CD14-positive monocyte (primary cell): ENCODE measurements at places on chromosomes 7 and 10. TPM values are rescaled to one million over a fixed set of nuclear protein-coding genes. Genes with fewer than 3 reads are reported as not detected.
A peak's percentile ranks its signal among the peaks of the same experiment; 100 is the strongest.

PNLIPRP3 gene
- not detected for polyA plus RNA-seq

UNC5B gene
- not detected for polyA plus RNA-seq

DNA sequence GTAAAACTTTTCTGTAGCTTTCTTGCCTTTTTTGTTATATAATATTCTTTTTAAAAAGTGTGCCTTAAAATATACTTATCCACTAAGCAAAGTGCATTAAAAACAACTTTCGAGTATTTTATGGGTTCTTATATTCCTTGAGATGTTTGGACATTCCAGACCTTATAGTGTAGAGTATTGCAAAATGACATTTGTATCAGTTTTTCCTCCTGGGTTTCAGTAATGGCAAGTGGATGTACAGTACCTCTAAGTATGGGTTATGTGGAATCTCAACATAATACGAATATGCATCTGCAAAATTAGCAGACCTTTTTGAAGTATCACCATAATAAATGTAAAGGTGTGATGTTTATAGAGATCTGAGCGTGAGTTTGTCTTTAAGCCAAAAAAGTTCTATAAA is 2.7 kb downstream of the CDK13 start:
- DNase-seq = no peak

DNA sequence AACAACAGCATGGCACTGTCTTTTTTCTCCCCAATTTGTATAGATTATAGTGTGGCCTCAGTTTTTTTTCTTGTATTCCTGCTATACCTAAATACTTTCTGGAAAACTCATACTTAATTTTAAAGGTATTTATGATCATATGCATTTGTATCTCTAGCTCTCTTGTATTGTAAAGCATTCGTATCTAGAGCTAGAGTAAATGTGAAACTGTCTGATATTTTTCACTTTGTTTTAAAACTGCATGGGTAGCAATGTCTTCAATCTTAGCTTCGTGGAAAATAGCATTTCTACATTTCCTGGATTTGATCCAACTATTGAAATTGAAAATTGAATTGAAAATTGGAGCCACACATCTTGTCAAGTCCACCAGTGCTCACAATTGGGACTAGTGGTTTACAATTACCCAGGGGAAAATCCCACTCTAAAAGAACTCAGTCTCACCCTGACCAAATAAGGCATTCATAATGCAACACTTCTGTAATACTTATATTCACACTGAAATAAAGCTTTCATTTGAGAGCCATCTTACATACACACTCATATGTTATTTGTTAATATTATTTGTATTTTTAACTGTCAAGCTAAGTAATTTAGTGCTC is 51.3 kb upstream of the KLF6 start:
- no peak for DNase-seq

NEUROG3 gene
- not detected for polyA plus RNA-seq

DNA sequence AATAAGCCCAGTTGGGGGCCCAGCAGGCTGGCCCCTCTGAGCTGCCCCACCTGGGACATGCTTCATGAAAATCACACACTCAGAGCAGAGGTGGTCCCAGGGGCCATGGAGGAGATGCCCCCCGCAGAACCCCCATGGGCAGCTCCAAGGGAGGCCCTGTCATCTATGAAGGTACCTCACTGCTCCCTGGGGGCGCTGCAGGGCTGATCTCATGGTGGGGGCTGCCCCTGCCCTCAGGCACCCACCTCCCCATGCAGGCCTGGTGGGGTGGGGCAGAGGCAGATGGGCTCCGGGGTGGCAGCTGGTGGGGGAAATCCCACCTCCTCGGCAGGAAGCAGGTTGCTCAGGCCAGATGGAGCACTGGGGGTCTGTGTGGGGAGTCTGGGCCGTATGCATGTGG is 60.5 kb downstream of the YKT6 start:
- no peak for DNase-seq

GRCh38 chr7:158751751-158752150 is 47.1 kb upstream of the NCAPG2 start:
- DNase-seq = no peak

NYAP1 gene
- polyA plus RNA-seq = not detected in 2 replicates

CALML5 gene
- polyA plus RNA-seq = not detected in 2 replicates

- no peak for DNase-seq
Observed at GRCh38 chr7:50648076-50648475, 82.9 kb upstream of the DDC start.

ELMO1 gene
- polyA plus RNA-seq = 32.5 and 50.2 TPM in 2 replicates

DNA sequence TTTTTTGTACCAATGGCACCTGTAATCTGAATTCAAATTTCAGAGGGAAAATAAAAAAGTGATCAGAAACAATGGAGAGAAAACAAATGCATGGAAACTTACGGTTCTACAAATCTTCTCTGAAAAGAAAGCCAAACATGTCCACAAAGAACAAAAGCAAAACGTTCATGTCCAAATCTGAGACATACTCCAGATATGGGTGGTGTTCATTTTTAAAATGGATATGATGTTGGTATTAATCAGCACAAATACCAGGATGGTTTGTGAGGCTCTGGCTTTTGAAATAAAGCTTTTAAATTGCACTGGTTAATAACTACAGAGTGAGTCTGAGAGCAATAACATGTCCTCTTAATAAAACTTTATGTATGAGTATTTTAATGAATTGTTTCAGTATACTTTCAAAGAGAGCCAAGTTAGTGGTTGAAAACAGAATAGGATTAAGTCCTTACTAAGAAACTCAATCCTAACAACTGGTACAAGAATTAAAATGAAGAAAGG is 366.4 kb downstream of the INHBA start:
- no peak for DNase-seq

PODXL gene
- polyA plus RNA-seq = not detected

DNA sequence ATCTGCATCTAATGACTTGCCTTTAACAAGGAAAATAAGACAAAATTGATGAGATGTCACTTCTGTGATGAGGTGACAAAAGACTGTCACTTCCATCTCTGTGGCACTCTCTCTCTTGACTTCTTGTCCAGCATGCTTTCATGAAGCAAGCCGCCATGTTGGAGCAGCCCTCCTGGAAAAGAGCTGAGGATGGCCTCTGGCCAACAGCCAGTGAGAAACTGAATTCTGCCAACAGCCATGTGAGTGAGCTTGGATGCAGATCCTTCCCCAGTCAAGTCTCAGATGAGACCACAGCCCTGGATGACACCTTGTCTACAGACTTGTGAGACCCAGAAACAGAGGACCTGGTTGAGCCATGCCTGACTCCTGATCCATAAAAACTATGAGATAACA is 412.6 kb upstream of the SHH start:
- no peak for DNase-seq

GRCh38 chr10:5151076-5151475 is 33.9 kb downstream of the AKR1C8 start:
- no peak for DNase-seq

GRCh38 chr7:69177941-69178494 is 420.3 kb upstream of the AUTS2 start:
- DNase-seq = no peak

TBL2 gene
- 40.1 TPM for polyA plus RNA-seq

APBB1IP gene
- 45.4 TPM for polyA plus RNA-seq

DNA sequence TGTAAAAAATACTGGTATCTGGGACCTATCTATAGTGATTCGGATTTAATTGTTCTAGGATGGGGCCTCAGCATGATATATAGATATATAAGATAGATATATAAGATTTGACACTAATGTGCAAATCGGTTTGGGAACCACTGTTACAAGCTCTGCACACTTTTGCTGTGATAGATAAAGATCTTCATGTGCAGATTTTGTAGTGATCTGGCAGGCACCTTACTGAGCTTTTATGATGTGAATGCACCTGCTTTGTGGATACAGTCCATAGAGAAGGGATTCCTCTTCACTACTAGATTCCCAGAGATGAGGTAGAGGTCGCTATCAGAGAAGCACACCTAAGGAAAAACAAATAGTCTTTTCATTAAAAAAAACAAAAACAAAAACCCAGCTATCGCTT is 33.3 kb upstream of the PCGF5 start:
- no peak for DNase-seq

- DNase-seq = peak; percentile 5
Observed at GRCh38 chr10:123527151-123527550, 139.0 kb upstream of the GPR26 start.

TMEM229A gene
- not detected for polyA plus RNA-seq

GRCh38 chr10:102808380-102808779 is 28.8 kb downstream of the CYP17A1 start:
- DNase-seq = no peak

DNA sequence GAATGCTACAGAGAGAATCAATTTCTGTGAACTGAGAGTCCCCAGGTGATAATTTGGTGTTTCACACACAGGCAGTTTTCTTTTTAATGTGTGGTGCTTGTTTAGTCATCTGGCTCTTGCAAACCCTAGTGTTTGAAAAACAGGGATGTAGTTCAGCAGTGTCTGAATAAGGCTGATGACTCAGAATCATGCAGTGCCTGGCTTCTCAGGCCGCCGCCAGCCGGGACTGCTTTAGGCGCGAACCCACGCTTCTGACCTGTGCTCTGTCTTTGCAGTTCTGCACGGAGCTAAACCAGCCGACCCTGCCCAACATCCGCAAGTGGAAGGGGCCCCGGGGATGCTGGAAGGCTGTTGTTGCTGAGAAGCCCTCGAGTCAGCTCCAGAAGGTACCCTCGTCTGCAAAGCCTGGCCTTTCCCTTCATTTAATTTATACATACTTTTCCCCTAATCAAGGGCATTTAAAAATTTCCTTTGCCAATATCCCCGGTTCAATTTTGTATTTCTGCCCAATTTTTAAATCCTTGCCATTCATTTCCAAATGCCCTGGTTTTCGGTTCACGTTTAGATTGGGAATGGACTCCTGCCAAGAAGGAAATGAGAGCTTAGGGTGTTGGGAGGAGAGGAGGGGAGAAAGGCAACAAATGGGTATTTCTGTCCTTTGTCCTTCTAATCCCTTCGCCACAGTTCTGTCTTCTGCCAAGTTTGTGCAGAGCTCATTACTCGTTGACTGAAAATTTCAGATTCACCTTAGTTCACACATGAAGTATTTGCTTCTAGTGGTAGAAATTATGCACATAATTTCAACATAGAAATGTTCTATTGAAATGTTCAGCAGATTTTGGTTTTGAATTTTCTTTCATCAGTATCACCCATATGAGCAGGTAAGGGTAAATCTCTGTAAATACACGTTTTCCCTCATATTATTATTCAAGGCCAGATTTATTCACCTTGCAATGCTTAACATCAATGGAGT is 108.5 kb upstream of the ANLN start:
- DNase-seq = peak; percentile 90

GRCh38 chr7:103474956-103475355 is 28.9 kb upstream of the SLC26A5 start:
- no peak for DNase-seq

DNA sequence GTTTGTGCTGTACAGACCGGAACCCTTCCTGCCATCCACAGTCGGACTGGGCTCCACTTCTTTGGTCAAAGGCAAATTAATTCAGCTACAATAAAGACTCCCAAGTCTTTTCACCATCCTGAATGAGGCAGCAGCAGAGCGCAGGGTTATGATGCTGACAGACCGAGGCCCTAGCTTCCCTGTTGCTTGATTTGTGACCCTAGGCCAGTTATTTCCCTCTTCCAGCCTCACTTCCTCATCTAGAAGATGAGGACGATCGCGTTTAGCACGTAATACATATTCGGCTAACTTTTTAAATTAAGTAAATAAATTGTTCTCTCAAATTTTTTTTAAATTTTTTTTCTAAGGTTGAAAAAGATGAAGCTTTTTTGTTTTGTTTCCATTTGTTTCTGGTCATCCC is 18.1 kb downstream of the ADRB1 start:
- peak; percentile 79 for DNase-seq

CLEC2L gene
- polyA plus RNA-seq = not detected in 2 replicates

NUTM2E gene
- polyA plus RNA-seq = not detected

- no peak for DNase-seq
Observed at GRCh38 chr10:16832351-16833080, 15.3 kb upstream of the RSU1 start.

DNA sequence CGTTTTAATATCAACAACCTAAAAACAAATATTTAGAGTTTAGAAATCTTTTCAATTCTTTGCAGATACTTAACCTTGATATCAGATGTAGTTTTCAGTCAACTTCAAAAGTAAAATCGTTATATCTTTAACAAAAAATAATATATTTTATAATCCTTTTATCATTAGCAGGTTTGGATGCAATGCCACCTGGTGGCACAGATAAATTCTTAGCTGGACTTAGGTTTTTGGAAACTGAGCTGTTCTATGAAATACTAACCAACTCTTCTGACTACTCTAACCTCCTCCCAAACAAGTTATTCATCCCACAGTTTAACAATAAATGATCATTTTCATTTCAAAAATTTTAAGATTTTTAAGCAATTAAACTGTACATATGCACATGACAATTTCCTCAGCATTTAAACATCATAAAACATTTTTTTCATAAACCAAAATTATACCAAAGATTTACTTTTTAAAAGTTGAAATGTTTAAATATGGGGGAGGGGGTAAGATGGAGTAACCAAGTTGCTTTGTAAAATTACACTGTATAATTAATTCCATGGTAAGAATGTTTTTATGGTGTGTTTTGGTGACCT is 56.9 kb downstream of the HIBADH start:
- DNase-seq = no peak

DKK1 gene
- polyA plus RNA-seq = not detected in 2 replicates

VCL gene
- polyA plus RNA-seq = 68.4 TPM

PNLIP gene
- not detected for polyA plus RNA-seq

GRCh38 chr10:77138541-77138940 is 499.1 kb downstream of the KCNMA1 start:
- no peak for DNase-seq

DNA sequence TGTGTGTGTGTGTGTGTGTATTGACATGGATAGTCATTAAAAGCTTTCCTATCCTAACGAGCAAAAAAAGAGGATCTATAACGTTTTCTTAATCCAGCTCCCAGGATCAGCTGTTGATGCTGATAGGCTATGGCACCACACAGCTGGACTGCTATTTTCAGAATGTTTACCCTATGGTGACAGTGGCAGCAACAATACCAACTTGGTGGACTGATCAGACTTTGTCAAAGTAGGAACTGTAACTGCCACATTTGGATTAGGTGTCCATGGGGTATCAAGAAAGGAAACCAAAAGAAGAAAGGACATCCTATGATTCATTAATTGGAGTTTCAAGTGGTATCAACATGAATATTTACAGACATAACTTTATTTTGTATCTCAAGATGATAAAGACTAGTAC is 2.7 kb upstream of the CLEC5A start:
- peak; percentile 62 for DNase-seq

- DNase-seq = no peak
Observed at GRCh38 chr7:27389496-27389895, 146.9 kb downstream of the EVX1 start.

- DNase-seq = no peak
Observed at GRCh38 chr10:55144001-55144400, 343.0 kb upstream of the PCDH15 start.

ELOVL3 gene
- polyA plus RNA-seq = 3.2 TPM

- DNase-seq = peak; percentile 66
Observed at GRCh38 chr10:110420401-110421193, 77.1 kb upstream of the DUSP5 start.

EBF3 gene
- polyA plus RNA-seq = not detected in 2 replicates

GRCh38 chr7:80584778-80585177 is 53.7 kb upstream of the CD36 start:
- DNase-seq = peak; percentile 7

DNA sequence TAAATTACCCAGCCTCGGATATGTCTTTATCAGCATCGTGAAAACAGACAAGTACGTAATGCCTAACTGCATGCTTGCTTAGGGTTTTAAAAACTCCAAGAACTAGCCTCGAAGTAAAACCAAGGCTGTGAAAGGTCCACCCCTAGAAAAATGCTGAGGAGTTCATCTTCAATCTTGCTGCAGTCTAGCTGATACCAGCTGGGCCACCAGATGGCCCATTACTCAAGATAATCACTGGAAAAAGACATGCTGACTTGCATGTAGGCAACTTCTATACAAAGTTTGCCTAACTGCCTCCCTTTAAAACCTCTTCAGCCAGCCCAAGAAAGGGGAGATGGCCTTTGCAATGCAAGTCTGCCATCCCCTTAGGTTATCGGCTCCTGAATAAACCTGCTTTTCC is 614.1 kb downstream of the GALNT17 start:
- DNase-seq = no peak
